ENCODE measurements at places on chromosomes 4 and X.

GRCh38 chrX:47745416-47745815 is 86.4 kb upstream of the UXT start:
- DNase-seq, result no peak

DNA sequence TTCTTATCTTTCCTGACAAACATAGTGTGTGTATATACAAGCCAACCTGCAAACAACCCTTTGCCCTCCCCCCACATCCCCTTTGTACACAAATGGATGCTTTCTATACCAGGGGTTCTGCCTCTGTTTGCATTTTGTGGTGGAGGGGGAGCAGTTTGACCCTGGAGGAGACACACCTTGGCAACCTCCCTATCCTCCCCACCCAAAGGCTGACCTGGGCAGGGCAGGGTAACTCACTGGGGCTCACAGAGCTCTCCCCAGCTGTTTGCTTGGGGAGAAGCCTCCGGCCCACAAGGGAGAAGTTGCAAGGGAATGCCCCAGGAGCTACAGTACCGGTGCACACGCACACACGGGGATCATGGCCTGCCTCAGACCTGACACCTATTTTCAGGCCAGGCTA is 372.6 kb downstream of the BCOR start:
- DNase-seq, result no peak

- no peak for DNase-seq
These were observed 823.2 kb downstream of the CCSER1 start for GRCh38 chr4:90950385-90950841.

- no peak for DNase-seq
These were observed 27.7 kb downstream of the SLIT2 start for GRCh38 chr4:20279381-20279780.

GRCh38 chr4:74598611-74599325 is 153.8 kb downstream of the AREG start:
- no peak for DNase-seq

DNA sequence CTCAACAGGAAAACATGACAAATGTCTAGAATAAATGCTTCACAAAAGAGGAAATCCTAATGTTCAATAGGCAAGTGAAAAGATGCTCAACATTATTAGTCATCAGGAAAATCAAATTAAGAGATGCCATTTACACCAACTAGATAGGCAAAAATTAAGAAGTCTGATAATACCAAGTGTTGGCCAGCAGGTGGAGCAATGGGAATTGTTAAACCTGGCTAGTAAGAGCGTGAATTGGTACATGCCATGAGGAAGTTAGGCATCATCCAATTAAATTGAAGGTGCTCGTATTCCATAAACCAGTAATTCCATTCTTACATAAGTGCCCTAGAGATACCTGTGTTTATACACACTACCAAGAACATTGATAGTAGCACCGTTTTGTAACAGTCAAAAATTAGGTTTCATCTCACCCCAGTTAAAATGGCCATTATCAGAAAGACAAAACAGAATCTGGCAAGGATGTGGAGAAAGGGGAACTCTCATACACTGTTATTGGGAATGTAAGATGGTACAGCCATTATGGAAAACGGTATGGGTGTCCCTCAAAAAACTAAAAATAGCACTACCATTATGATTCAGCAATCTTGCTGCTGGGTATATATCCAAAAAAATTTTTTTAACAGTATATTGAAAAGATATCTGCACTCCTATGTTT is 14.0 kb upstream of the ZCCHC18 start:
- peak; percentile 44 for DNase-seq

DNA sequence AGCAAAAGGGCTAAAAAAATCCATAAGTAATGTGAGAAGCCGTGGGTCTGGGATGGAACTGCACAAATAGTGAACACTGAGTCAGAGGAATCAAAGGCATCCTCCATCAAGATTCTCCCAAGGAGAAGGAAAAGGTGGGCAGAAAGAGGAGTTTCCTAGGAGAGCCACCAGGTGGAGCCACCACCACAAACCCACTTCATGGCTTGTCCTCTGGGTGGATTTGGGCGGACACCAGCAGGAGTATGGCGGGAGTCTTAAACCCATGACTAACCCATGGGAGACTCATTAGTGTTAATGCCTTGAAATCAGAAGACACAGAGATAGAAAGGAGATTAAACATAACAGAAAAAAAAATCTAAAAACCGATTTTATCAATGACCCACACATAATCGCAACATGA is 147.7 kb downstream of the SH3KBP1 start:
- peak; percentile 60 for DNase-seq

DNA sequence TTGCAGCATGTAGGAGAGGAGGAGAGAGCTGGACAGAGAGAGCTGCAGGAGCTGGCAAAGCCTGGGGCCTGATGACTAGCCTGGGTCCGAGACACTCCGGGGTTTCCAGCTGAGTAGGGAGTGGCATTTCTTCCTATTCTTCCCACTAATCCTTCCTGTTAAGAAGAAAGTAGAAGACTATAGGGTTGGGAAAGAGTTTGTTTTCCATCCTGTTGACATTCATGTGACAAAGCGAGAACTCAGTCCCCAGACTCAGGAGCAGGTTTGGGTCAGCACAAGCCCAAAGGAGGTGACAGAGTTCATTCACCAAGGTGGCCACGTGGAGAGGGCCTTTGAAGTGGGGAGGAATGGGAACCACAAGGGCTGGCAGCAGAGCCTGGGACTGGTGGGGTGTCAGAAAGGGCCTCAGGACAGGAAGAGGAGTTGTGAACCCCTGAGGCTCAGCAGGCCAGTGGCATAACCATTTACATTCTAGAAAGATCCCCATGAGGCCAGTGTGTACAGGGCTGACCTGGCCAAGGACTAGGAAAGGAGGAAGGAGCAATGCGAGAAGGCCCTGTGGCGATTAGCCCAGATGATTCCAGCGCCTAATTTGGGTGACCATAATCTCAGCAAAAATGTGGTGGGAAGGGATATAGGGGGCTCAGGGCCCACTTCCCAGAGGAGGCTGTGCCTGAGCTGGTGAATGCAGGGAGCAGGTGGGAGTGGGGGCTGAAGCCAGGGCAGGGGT is 3.3 kb upstream of the HAUS3 start:
- no peak for DNase-seq

GRCh38 chrX:126272795-126273497 is 106.9 kb upstream of the DCAF12L2 start:
- DNase-seq, result no peak

GRCh38 chr4:189597341-189597740 is 343.3 kb upstream of the FRG1 start:
- no peak for DNase-seq

GRCh38 chr4:89468602-89469001 is 161.0 kb upstream of the GPRIN3 start:
- DNase-seq, result no peak

DNA sequence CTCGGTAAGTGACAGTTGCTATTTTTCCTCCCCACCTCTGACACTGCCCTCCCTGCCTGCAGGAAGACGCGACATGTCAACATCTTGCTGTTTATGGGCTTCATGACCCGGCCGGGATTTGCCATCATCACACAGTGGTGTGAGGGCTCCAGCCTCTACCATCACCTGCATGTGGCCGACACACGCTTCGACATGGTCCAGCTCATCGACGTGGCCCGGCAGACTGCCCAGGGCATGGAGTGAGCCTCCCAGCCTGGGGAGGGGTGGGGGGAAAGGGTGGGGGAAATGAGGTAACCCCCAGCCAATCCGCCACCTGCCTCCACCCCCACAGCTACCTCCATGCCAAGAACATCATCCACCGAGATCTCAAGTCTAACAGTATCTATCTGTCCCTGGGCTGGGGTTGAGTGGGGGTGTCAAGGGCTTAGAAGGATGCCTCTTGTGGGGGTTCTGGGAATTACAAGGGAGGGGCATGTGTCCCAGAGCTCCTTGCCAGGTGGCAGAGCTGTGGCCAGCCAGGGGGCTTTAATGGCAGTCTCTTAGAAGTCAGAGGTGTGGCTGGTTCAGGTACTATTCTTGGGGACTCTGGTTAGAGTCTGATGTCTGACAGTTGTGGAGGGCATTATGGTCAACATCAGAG is 7.8 kb downstream of the ARAF start:
- peak; percentile 26 for DNase-seq

DNA sequence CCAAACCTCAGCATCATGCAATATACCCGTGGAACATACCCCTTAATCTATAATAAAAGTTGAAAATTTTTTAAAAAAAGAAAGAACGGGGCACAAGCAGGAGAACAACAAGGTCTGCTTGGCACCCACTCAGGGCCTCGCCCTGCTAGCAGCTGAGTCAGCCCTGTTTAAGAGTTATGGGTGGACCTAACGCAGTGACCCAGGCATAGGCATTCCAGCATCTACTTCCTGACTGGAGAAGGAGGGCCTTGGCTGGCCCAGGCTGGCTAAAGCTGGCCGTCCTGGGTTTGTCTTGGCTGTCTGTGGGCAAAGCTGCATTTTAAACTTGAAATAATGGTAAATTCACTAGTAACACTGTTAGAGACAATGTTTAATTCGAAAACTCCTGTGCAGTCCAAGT is 236.7 kb upstream of the PGRMC2 start:
- peak; percentile 91 for DNase-seq

- no peak for DNase-seq
These were observed 201.6 kb downstream of the BMPR1B start for GRCh38 chr4:94959307-94959706.

- DNase-seq, result peak; percentile 62
These were observed 855 bp downstream of the KLF3 start for GRCh38 chr4:38664706-38665401.

GRCh38 chrX:35622040-35622439 is 176.1 kb upstream of the MAGEB16 start:
- DNase-seq, result no peak

DNA sequence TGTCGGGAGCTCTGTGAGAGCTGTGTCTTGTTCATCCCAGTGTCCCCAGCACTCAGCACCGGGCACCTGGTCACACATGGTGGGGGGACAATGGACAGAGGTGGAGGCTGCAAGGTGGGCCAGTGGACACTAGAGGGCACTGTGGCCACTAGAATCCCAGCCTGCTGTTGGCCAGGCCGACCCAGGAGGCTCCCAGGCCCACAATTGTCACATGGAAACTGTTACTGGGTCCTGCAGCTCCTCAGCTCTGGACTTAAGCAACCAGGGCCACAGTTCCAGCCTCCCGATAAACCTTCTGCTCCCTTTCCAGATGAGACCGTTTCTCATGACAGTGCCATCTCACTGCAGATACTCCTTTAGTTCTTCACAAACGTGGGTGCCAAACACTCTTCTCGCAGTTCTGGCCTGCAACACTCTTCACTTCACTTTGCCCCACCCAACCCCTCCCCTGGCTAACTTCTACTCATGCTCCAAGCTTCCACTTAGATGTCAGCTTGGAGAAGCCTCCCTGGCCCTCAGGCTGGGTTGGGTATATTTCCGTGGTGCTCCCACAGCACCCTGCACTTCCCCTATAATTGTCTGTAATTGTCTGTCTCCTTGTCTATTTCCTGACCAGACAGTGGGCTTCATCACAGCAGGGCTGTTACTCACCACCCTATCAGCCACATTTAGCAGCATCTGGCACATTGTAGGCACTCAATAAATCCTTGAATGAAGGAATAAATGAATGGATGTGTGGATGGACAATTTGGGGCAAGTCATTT is 3.5 kb upstream of the IQSEC2 start:
- peak; percentile 27 for DNase-seq

DNA sequence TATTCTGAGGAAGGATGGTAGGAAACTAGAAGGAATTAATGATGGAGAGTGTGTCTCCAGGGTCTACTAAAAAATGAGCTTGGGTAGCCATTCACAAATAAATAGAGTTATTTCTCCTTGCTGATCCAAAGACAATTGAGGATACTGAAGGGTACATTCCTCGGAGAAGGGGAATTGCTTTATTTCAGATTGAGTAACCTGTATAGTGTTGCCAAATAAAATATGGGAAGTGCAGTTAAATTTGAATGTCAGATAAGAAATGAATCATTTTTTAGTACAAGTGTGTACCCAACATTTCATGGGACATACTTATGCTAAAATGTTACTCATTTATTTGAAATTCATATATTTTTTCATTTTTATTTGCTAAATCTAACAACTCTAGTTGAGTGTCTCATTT is 16.0 kb upstream of the VSIG1 start:
- no peak for DNase-seq

DNA sequence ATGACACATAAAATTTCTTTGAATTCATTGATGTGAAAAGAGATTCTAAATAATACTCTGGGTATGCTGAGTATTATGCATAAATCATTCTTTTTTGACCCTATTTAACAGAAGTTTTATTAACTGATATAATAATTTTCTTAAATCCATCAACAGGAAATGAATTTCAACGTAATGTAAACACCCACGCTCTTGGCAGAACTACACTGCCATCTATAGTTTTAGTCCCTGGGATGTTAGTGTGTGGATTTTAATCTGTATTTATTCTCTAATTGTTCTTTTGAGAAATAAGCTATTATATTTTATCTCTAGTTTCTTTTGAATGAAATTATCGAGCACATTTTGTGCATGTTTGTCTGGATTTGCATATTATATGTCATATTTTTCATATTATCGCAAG is 666.8 kb upstream of the NDST4 start:
- no peak for DNase-seq

DNA sequence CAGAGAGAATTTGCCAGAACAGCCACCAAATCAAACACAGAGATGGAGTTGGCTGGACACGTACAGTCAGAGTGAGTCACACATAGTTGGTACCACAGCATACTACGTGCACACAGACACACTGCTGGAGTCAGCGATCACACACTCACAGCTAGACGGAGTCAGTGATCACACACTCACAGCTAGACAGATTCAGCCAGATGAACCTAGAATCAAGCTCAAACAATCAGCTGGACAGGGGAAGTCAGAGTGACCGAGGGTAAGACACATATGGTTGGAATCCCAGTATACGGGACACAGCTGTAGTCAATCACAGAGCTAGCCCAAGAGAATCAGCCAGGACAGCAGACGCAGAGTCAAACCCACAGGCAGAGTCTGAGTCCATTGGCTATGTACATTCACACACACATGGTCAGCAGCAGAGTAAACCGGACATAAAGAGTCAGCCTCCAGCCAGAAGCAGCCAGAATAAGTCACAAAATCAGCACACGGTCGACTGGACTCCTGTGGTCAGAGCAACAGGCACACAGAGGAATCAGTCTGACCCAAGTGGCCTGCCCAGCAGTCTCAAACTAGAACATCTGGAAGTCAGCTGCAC is 4.6 kb downstream of the SLC38A5 start:
- peak; percentile 16 for DNase-seq

GRCh38 chrX:133444952-133445831 is 29.9 kb upstream of the GPC4 start:
- peak; percentile 5 for DNase-seq

DNA sequence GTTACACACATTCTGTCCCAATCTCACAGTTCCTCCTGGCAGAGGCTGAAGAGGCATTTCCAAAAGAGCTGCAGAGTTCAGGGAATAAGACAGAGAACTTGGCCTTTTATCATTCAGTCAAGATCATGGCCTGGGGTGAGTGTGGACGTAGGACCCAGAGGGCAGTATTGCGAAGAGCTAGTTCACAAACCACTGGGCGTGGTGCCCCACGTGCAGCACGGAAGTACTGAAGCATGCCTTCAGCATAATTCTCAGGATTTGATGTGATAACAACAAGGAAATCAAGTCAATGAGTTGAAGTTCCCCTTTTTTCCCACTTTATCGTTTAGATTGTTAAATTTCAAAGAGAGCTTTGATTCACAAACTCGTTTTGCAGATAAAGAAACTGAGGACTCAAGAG is 117.7 kb downstream of the RELL1 start:
- DNase-seq, result no peak

GRCh38 chr4:1293991-1294390 is 4.3 kb downstream of the MAEA start:
- no peak for DNase-seq
